ENCODE measurements at places on chromosomes 5 and 9.
A peak's percentile ranks its signal among the peaks of the same experiment; 100 is the strongest.

GRCh38 chr5:122775550-122776542 is 966 bp downstream of the SNX2 start:
- peak; percentile 61 for DNase-seq

GRCh38 chr9:122978601-122979000 is 37.8 kb downstream of the RABGAP1 start:
- no peak for DNase-seq

DNA sequence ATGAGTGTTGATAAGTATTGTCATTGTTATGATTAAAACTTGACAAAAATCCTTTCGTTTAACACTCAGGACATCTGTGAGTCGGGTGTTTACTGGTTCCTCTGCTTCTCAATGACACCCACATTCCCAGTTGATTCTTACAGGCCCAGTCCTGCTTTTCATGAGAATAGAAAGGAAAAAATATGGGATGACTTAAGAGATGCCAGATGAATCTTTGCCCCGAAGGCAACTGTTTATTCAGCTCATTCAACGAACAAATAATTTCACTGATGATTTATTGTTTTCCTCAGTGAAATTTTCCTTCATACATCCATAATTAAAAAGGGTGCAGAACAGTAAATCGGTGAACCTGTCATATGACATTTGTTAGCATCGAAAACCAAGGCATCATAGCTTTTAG is 452.4 kb upstream of the WWC1 start:
- DNase-seq = no peak

DNA sequence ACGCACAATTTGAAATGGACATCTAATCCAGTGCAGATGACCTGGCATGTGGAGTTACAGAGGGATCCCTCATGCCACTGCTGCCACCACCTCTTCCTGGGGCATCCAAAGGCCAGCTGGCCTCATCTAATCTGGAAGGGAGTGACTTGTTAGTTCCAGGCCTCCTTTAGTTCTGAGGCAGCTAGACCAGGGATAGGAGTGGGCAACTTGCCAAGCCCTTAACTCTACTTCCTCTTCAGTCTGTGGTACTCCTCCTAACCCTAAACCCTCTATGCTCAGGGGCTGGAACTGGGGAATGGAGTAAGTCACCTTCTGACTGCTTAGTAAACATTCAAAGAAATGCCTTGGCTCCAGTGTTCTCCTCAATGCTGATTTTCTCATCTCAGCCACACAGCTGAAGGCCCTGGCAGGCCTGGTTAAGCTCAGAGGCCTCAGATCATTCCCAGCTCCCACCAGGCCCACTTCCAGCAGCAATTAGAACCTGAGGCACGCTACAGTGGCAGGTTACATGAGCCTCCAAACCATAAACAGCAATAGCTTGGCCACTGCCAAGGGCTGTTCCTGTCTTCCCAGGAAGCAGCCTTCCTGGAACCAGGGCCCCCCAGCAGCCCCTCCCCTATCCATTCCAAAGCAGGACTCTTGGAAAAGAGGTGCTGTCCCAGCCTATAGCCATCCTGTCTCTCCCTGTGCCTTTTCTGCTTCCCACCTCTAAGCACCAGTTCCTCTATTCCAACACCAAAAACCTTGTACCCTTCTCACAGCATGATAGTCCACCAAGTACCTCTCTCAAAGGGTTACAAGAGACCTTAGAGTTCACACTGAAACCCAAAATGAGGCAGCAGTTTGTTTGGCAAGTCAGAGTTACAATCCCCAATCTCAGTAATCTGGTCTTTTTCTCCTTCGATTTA is 2.0 kb downstream of the EIF4EBP3 start:
- DNase-seq = no peak

DNA sequence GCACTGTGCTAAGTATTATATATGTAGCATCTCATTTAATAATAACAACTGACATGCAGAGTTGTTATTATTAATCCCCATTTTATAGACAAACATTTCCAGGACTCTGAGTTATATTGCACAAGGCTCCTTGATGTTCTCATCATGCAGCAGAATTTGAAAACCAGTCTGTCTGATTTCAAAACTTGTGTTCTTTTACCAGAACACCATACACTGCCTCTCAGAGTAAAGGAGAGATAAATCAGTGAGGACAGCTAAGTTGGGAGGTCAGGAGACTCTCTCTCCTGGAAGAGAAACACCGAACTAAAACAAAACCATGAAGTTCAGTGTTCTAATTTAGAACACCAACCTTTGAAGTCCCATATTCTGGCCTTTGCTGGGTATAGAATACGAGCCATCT is 92.7 kb upstream of the TNC start:
- no peak for DNase-seq

DNA sequence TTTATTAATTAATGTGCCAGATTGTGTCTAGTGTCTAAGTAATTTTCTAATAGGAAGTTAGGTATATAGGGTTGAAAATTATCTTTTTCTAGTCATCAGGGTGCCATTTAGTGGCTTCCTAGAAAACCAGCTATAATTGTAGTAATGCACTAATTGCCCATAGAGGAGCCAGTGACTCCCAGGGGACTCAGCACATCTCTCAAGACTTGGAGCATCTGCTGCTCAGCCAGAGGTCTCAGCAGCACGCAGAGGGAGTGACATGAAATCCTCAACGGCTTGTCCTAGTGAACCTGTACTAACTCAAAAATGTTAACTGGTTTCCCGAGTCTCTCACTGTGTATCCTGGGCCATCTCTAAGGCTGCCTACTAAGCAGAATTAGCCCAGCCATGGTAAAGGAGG is 78.2 kb upstream of the MAN2A1 start:
- DNase-seq = no peak

DNA sequence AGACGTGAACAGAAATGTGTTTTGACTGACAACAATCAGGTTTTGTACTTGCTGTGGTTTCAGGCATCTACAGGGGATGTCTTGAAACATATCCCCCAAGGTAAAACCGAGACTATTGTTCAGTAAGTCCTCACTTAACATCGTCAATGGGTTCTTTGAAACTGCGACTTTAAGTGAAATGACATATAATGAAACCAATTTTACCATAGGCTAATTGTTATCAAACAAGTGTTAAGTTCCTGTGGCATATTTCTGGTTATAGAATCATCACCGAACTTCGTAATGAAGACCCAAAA is 16.4 kb upstream of the OMD start:
- no peak for DNase-seq

DNA sequence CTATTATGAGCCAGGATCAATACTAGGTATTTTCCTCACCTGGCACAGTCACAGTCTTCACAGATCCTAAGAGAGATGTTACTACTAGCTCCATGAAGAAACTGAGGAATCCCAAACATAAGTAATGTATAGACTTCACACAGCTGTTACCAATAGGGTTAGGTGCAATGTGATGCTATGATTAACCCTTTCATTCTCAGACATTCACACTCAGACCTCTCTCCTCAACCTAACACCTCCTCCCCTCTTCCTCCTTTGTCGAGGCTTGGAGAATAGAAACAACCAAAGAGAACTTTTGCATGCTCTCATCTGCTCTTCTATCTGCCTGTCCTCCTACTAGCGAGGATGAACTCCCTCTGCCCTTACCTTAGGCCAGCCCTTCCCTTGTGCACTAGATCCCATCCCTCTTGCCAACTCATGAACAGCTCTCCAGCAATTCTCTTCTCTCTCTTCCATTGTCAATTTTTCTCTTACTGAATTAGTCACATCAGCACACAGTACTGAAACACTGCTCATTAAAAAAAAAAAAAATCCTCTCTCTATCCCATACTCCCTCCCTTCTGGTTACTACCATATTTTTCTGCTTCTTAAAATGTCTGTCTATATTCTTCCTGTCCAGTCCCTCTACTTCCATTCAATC is 47.7 kb downstream of the MAPKAP1 start:
- no peak for DNase-seq
